Kidney (tissue), 22 donors: ENCODE measurements at places on chromosomes 12 and 14. TPM values are rescaled to one million over a fixed set of nuclear protein-coding genes. Genes with fewer than 3 reads are reported as not detected.

DNA sequence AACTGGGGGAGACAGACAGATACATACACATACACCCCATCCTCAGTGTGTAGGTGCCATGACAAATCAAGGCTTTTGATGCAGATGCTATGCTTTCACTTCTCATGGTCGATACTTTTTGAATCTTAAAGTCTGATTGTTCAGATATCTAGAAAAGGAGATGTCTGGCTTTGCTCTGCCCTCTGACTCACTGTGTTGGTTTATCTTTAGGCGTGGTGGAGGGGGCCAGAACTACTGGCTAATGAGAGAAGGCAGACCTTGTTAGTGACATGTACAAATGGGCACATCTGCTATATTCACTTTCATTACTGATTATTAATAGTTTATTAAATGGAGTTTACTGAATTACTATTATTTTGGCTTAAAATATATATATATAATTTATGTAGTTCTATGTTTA is 444.3 kb upstream of the RGS6 start:
- no peak for DNase-seq

GRCh38 chr12:121214855-121215745 is 5.2 kb downstream of the P2RX4 start:
- no peak for DNase-seq

GRCh38 chr14:84251411-84252115 is 1278.4 kb upstream of the FLRT2 start:
- DNase-seq = no peak

The KRT83 gene
- total RNA-seq = not detected

The MIP gene
- not detected for total RNA-seq

The EEA1 gene
- total RNA-seq = 30.2 TPM

The SLC25A47 gene
- total RNA-seq = not detected
